ENCODE measurements at places on chromosomes 12 and 14.

DNA sequence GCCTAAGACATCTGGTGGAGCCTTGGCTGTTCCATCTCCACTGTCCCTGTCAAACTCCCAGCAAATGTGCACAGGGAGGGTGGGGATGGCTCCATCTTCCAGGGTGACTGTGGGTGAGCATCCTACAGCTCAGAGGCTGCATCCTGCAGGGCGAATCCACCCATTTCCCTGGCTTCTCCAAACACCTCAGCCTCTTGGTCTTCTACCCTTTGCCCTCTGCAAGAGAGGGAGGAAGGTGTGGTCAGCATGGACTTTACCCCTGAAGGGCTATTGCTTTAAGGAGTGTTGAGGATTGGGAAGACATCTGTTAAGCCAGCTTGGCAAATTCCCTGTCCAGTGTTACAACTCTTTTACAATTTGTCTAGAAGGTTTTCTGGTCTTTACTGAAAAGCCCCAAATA, 23.1 kb upstream of the DGLUCY start:
- DNase-seq, result no peak

DNA sequence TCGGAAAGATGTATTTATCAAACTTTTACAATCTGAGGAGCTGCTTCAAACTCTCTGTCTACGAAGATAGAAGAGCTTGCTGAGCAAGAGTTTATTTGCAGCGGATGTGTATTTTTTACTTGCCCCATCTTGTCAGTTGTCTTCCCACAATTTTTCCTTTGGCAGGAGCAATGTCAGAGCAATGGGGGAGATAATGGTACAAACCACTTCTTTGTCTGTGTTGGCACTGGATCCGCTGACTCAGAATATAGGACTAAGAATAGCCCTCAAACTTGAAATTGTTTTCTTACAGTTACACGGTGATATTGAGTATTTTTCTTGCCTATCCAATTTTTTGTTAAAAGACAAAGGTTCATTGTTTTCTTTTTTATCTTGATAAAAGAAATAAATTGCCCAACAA, 27.6 kb downstream of the HELB start:
- no peak for DNase-seq

DNA sequence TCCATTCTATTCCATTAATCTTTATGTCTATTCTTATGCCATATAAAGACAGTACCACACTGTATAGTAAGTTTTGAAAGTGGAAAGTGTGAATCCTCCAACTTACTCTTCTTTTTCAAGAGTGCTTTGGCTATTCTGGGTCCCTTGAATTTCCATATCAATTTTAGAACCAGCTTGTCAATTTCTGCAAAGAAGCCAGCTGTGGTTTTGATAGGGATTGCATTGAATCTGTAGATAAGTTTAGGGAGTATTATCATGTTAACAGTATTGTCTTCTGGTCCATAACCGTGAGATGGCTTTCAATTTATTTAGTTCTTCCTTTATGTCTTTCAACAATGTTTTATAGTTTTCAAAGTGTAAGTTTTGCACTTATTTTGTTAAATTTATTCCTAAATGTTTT, 34.2 kb upstream of the GCH1 start:
- DNase-seq, result no peak

GRCh38 chr12:75923964-75924666, 107.5 kb downstream of the PHLDA1 start:
- no peak for DNase-seq

- no peak for DNase-seq
Observed at GRCh38 chr12:26017484-26018211, 59.2 kb downstream of the RASSF8 start.

DNA sequence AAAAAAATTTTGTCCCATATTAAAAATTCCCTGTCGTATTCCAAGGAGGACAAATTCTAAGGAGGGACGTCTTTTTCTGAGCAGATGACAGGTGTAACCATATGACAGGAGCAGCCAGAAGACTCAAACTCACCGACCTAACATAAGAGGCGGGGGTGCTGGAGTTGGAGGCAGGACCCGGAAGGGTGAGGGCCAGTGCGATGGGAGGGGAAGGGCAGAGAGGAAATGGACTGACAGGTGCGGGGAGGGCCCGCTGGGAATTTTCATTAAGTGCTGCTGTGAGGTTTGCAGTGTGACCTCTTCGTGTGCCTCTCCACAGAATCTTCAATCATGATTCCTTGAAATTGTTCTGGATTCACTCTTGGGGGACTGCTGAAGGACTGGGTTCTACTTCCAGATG, 189.4 kb downstream of the NTF3 start:
- DNase-seq, result no peak
